Fibroblast of lung (primary cell): ENCODE measurements at places on chromosomes 6 and 20.

DNA sequence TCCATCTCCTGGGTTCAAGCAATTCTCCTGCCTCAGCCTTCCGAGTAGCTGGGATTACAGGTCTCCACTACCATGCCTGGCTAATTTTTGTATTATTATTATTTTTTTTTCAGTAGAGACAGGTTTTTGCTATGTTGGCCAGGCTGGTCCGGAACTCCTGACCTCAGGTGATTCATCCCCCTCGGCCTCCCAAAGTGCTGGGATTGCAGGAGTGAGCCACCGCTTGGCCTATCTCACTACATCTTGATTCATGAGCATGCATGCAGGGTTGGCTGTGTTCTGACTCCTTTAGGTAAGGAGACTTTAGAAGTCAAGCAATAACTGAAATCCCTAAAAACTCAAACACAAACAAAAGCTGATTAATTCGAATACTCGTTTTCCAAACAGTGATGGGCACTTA, 80.9 kb downstream of the GJA1 start:
- DNase-seq, result no peak

DNA sequence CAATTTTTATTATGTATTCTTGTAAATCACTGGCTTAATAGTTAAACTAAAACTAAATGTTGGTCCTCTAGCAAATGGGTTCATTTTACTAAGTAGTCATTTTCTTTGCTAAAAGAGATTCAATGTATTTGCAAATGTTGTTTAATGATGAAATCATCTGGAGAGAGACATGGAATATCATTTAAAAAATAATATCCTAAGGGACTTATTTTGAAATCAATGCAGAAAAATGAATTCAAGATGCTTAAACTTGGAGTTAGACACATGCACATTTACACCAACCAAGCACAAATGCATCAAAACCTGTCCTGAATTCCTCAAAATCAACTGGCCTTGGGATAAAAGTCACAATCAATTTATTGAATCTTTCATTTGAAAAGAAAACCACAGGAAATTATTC, 165.0 kb upstream of the RNF217 start:
- no peak for DNase-seq

- no peak for DNase-seq
Observed at GRCh38 chr6:93048381-93048780, 371.0 kb downstream of the EPHA7 start.

DNA sequence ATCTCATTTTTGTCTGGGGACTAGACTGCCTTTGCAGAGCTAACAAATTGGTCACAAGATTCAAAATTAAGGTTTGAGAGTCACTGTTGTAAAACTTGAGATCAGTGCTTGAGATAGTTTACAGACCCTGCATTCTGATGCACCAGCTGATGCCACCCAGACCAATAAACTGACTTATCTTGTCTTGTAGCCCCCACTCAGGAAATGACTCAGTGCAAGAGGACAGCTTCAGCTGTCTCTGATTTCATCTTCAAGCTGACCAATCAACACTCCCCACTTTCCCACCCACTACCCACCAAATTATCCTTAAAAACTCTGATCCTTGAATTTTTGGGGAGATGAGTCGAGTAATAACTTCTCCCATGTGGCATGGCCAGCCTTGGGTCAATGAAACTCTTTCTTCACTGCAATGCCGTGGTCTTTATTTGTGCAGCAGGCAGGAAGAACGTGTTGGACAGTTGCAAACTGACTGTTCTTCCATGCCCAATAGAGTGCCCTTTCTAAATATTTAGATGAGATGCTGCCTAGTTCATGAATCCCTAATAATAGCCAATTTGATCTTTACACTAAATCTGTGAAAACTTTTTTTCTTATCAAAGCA, 48.3 kb upstream of the PROKR2 start:
- no peak for DNase-seq

GRCh38 chr6:35051396-35051795, 89.7 kb downstream of the TCP11 start:
- no peak for DNase-seq

DNA sequence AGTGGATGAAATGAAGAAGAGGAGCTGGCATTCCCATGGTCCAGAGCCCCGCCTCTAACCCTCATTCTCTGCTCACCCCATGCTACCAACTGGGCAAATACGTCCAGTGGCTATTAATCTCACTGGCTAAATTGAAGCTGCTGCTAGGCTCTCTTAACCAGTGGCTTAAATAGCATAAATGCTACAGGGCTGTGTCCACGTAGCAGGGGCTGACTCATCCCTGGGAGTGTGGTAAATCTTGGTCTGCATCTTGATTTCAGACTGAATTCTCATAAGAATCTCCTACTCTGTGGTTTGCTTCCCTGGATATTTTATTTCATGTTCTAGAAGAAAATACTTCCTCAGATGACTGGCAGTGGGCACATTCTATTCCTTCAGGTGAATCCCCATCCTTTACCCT, 193.1 kb upstream of the ARG1 start:
- DNase-seq, result peak; percentile 94

GRCh38 chr6:117326396-117326795, 61.0 kb downstream of the VGLL2 start:
- no peak for DNase-seq

GRCh38 chr20:17666481-17666880, 15.6 kb downstream of the RRBP1 start:
- peak; percentile 67 for DNase-seq

GRCh38 chr6:16118825-16119224, 10.1 kb upstream of the MYLIP start:
- DNase-seq, result no peak

- no peak for DNase-seq
Observed at GRCh38 chr6:84350397-84350796, 123.0 kb upstream of the CEP162 start.

GRCh38 chr6:14729129-14729871, 516.6 kb upstream of the JARID2 start:
- DNase-seq, result no peak

- peak; percentile 53 for DNase-seq
Observed at GRCh38 chr6:158923805-158924498, 76.0 kb downstream of the RSPH3 start.

DNA sequence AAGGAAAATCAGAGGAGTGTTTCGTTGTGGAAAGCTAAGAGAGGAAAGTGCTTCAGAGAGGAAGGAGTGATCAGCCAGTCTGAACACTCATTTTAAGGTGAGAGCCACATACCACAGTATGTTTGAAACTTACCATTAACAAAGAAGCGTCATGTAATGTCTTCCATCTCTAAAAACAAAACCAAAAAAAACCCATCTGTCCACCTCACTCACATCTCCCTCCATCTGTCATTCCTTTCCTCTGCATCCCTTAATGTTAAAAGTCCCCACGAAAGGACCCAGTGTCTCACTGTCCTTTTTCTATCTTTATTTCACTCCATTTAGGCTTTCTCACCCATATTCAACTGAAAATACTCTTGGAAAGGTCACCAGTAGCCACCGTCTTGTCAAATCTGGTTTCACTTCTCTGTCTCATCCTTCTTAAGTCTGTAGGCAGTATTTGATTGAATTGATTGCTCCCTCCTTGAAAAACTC, 59.4 kb upstream of the GNRH2 start:
- no peak for DNase-seq

DNA sequence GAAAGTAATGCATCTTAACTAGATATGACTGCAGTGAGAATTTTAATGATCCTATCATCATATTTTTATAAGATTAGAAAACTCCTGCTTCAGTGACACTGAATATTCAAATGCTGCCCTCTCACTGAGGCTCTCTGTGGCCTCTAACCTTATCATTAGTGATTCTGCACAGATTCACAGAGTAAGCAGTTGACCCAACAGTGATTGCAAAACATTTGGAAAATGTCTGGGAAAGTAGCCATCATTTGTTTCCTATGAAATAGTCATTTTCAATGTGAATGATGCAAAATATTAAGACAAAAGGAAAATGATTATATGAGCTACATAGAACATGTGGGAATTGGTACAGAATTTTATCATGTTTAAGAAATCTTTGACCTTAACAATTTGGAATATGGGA, 210.3 kb downstream of the TBX18 start:
- peak; percentile 89 for DNase-seq

GRCh38 chr20:49210101-49210756, 9.0 kb upstream of the DDX27 start:
- DNase-seq, result peak; percentile 21
